Right renal cortex interstitium (tissue), 3 donors: ENCODE measurements at places on chromosomes 5 and 9. TPM values are rescaled to one million over a fixed set of nuclear protein-coding genes. Genes with fewer than 3 reads are reported as not detected.

GRCh38 chr5:33491941-33492340 is 51.2 kb downstream of the TARS1 start:
- no peak for DNase-seq

The FOXD4L5 gene
- polyA plus RNA-seq = 0.10 TPM

DNA sequence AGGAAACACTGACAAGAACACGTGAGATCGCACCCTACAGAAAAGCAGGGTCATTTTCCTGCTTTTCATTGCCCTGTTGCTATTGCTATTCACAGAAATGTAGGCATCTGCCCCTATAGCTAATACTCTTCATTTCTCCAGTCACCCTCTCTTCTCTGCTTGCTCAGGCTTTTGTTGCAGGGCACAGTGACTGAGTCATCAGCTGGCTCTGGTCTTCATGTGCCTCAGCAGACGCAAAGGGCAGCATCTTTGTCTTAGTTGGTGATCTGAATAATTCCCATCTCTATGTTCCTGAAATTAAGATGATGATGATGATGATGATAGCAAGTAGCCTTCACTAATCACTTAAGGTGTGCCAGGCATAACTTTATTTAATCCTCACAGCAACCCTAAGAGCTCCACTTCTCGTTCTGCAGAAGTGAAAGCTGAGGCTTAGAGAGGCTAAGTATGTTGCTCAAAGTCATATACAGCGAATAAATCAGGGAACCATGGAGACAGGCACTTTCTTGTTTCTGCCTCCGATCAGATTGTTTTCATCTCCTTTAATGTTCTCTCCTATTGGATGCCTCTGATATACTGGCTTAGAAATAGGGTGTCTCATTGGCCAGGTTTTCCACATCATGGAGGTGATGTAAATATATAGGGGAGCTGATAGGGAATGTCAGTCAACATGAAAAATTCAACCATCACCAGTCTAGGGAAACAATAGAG is 133.0 kb upstream of the STK32A start:
- no peak for DNase-seq

DNA sequence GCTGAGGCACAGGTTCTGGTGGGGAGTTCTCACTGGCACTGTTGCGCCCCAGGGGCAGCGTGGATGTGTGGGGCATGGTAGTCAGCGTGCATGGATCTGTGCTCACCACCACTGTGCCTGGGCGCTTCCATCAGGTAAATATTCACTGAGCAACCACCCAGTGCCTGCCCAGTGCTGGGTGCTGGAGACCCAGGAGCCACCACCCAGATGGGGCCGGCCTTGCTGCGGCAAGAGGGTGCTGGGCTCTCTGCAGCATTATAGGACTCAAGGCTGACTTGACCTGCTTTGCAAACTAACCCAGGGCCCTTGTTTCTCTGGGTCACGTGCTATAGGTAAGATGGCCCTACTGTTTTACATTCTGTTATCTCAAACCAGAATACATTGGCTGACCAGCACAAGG is 60.5 kb downstream of the DAP start:
- no peak for DNase-seq

- no peak for DNase-seq
These were observed 220.9 kb upstream of the TRPC7 start for GRCh38 chr5:136586196-136586595.

DNA sequence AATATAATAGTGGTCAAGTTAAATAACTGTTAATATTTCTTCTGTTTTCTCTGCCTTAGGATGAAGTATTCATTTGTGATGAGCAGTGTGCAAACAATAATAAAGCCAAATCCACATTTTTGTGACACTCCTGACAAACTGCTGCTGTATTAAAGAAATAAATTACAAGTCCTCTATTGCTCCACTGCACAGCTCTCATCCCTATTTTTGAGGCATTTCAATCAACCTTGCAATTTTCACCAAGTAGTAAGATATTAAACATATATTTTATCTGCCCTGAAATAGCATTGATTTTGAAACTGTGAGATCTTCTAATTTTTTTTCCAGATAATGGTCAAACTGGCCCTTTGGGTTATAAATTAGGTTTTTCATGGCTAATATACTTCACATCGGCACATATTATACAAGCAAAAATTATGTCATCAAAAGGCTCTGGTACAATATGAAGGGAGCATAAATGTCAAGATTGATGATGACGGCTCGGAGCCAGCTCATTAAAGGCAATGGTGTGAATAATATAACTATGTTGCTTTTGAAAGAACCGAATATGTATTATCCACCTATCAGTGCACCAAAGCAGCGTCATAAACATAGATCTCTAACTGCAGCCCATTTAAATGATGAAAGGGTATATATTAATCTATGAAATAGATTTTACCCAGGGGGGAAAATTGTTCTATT is 764.9 kb downstream of the DNAH5 start:
- DNase-seq = no peak

DNA sequence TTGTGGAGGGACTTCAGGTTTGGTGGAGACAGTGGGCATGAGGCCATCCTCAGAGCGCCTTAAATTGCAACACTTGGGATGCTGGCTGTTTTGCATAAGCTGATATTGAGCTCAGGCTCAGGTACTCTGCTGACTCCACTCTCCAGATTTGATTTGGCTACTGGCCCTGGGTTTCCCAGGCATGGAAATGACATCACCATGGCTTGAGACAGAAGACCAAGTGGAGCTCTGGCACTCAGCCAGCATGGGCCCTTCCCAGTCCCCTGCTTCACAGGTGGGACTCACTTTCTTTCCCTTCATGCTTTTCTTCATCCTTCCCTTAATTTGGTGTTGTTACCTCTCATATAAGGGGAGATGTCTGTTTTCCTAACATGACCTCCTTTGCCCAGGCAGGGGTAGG is 72.0 kb upstream of the IL12B start:
- DNase-seq = no peak

The RLN2 gene
- polyA plus RNA-seq = 3.0 TPM

DNA sequence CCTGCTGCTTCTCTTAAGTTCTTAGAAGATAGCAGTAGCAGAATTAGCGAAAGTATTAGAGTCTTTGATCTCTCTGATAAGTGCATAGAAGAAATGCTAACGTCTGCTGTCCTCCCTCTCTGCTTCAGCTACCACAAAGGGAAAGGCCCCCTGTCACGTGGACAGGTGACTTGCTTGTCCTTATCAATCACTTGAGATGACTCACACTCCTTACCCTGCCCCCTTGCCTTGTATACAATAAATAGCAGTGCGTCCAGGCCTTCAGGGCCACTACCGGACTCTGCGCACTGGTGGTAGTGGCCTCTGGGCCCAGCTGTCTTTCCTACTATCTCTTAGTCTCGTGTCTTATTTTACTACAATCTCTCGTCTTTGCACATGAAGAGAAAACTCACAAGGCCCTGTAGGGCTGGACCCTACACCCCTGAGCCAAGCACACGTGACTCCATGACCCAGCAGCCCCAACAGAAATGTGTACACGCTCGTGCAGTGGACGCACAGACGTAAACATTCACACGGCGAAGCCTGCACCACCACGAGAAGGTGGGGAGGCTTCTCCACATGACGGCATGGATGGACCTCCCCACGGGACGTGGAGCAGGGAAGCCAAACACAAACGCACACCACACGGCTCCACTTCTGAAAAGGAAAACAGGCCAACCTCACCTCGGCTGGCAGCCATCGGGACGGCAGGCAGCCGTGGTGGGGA is 38.3 kb downstream of the PNPLA7 start:
- no peak for DNase-seq

- DNase-seq = no peak
These were observed 116.6 kb upstream of the ADAMTSL1 start for GRCh38 chr9:18357321-18357720.

DNA sequence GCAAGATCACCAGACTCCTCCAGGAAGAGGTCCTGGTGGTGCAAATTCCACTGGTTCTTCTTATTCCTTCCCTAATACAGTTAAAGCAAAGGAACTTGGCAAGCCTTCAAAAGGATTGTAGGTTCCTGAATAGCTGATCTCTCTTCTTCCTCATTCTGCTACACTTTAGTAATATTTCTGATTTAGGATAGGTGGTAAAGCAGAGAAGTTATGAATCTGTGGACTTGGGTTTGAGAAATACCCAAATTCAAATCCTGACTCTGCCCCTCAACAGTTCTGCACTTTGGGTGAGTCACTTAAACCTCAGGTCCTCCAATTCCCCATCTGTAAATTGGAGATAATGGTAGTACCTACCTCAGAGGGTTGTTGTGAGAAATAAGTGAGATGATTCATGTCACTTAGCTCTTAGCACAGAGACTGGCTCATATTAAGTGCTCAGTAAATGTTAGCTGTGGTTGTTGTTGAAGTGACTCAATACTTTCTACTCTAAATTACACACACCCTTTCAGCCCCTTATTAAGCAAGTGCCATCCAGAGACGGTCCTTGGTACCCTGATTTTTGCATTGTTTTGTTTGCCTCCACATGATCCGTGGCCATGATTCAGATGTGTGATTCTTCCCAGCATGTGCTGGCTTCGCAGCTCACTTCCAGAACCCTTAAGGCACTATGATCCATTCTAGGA is 5.2 kb downstream of the SH3RF2 start:
- DNase-seq = no peak

- DNase-seq = no peak
These were observed 333.4 kb upstream of the ZNF462 start for GRCh38 chr9:106529616-106530015.

DNA sequence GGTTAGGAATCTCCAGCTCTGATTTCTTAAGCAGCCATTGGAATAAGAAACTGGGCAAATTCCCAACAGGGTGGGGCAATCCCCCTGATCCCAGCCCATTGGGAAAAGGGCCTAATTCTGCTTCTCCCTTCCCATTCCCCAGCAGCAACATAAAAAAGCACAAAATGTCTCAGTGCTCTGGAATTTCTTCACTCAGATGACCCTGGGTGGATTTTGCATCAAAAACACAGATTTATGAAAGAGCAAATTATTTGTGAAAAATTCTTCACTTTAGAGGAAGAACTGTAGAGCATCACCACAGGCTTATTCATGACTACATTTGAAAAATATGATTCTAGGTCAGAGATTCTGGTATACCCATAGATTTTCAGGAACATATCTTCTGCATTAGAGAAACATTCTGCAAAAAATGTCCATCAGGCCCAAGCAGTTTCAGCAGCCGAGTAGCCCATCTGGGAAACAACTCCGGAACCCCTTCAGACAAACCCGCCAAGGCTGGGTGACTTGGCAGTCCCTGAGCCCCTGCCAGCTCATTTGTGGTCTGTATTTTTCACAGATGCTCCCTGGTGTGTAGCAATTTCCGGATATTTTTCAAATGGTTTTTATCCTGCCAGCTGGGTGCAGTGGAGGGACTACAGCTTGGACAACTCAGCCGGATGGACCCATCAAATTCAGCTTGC is 102.1 kb upstream of the RANBP3L start:
- DNase-seq = no peak

The SLC45A2 gene
- 0.26 TPM for polyA plus RNA-seq

The IL9 gene
- polyA plus RNA-seq = not detected

DNA sequence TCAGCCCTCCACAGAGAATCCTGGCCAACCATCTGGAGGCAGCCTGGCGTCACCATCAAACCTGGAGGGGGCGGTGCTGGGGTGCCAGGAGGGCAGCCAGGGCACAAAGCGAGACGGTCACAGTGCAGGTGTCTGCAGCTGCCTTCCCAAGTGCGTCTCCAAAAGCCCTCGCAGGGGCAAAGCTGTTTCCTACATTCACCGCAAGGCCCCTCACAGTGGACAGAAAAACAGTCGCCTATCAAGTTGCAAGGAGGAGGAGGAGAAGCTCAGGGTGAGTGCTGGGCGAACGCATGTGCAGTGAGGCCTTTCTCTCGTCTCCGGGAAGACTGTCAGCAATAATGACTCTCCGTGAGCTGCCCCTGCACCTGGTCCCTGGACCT is 18.0 kb upstream of the LHX3 start:
- DNase-seq = no peak

GRCh38 chr9:70049236-70049635 is 5.6 kb downstream of the MAMDC2 start:
- no peak for DNase-seq

DNA sequence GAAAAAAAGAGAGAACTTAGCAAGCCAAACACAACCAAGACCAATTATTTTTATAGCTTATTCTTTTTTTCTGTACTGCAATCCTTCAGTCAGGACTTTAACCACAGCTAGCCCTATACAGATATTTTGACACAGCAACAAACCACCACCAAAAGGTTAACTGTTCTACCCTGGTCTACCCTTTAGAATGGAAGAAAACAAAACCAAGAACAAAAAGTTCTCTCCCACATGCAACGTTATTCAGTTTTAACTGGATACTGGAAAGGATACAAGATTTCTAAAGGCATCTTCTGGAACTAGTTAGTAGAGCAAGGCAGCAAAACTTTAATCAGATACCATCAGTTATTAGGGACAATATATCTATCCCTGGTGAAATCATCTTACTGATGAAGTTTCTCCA is 32.6 kb downstream of the ECPAS start:
- DNase-seq = no peak

The EHMT1 gene
- 72.0 TPM for polyA plus RNA-seq

The ECM2 gene
- 16.1 TPM for polyA plus RNA-seq

DNA sequence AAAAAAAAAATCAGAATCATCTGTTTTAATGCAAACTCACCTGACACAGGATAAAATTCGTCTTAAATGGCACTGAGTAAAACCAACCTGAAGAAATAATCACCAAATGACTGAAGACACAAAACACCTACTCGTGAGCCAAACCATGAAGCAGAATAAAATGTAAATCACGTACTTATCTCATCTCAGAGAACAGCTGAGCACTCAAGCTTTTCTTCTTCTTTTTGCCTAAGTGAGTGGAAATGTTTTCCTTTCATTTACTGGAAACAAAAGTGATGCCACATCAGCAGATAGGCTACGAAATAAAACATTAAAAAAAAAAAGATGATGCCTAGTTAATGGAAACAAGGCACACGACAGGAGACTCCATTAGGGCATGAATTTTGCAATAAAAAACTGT is 36.4 kb downstream of the ATPSCKMT start:
- no peak for DNase-seq

- no peak for DNase-seq
These were observed 592 bp downstream of the UBAP2 start for GRCh38 chr9:34047864-34048726.

DNA sequence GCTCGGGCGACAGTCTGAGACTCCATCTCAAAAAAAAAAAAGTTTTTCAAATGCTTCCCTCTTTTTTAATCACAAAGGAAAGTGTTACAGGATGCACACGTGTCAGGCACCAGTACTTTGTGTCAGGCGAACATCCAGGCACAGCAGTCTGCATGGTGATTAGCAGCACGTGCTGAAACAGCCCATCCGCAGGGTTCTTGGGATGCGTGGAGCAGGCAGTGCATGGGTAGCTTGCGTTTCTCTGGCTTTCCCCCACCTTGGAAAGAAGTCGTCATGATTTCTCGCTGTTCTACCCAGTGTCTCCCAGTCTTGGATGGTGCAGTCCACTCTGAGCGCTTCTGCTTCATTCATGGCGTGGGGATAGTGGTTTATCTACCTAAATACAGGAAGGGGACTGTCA is 35.4 kb downstream of the GPR107 start:
- DNase-seq = no peak

GRCh38 chr9:22201256-22201655 is 192.2 kb upstream of the CDKN2B start:
- no peak for DNase-seq

DNA sequence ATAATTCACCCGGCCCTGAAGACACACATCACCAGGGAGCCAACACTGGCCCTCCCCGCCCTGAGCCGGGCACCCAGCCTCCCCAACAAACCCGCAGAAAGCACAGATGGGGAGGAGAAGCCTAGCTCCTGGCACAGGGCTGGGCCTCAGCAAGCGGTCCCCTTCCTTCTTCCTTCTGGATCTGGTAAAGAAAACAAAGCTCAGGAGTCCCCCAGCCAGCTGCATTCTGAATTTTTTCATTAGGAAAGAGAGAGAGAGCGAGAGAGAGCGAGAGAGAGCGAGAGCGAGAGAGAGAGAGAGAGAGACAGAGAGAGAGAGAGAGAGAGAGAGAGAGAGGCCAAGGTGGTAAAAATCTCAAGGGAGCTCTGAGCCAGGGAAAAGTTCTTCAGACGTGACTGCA is 195.7 kb downstream of the CRB2 start:
- DNase-seq = no peak

The PITX1 gene
- not detected for polyA plus RNA-seq
